Upper lobe of right lung (tissue), 1 donor: ENCODE measurements at places on chromosomes 7 and 10.

DNA sequence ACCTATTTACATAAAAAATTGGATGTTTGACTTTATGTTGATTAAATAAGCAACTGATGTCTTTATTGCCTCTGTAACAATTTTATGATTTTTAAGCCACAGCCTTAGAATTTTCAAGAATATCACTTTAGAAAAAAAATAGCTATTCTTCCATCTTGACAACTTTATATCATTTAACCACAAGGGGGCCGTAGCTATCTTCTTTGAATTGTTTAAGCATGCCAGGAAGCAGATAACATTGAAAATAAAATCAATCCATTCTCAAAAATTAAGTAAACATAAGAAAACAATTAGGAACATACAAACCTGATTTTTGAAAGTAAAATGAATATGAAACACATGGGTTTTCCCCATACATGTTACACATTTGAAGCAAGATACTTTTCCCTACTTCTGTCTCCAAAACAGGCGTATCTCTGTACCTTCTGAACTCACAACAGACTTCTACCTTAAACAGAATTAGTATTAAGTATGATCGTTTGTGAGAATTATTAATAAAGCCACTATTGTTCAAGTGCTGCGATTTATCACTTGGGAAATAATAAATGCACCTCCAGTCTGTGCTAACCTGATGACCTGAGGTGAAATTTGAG, 209.0 kb downstream of the CACNA2D1 start:
- no peak for DNase-seq

DNA sequence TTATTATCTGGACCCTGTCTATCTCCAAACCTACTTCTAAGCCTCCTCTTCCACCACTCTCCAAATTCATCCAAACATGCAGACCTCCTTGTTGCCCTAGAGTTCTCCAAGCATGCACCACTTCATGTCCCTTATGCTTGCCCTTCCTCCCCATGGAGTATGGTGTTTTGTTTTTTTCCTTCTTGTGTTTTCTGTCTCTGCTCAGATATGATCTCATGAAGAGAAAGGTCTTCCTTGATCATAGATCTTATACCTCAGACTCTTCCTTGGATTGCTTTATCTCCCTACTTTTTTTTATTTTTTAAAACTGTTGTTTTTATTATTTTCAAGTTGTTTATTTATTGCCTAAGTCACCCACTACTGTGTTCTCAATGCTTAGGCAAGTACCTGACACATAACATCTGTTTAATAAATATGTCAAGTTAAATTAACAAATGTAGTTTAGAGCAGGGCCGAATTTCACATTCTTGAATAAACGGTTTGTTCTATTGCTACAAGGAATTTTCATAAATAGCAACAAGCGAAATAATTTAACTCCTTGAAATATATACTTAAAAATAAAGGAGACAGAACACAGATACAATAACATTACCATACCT, 84.5 kb downstream of the HGF start:
- DNase-seq = no peak

DNA sequence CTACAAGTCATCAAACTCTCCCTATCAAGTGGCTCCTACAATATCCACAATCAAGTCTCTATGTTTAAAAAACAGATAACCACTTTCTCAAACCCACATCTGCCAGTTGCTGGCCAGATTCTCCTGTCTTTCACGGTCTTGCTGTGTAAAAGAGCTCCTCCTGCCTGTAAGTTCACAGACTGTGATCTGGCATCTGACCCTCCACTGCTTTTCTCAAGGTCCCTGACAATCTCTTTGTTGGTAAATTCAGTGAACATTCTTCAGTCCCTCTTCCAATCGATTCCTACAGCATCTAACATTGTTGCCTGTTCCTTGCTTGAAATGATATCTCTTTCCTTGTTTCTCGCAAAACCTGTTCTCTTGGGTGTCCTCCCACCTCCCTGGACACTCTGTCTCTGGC, 18.5 kb upstream of the LMOD2 start:
- DNase-seq = no peak

- no peak for DNase-seq
Observed at GRCh38 chr10:11232222-11232961, 214.7 kb downstream of the CELF2 start.

DNA sequence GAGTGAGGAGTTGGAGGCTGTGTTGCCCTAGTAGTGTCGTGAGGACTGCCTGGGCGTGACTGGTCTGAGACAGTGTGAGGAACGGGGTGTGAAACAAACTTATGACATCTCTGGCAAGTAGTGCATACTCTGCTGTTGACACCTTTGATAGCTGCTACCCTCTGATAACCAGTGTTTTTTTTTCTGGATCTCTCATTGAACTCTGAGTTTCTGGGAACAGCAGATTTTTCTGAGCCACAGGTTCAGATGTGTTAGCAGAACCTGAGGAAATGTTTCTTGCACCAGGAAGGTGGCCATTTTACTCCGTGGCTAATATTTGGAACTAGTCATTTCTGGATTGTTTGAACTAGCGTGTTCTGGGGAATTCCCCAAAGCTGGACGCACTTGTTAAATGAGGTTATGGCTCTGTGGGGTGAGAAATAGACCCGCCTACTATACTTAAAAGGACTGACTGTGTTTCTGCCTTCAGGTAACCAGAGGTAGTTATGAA, 52.9 kb downstream of the AUTS2 start:
- no peak for DNase-seq

DNA sequence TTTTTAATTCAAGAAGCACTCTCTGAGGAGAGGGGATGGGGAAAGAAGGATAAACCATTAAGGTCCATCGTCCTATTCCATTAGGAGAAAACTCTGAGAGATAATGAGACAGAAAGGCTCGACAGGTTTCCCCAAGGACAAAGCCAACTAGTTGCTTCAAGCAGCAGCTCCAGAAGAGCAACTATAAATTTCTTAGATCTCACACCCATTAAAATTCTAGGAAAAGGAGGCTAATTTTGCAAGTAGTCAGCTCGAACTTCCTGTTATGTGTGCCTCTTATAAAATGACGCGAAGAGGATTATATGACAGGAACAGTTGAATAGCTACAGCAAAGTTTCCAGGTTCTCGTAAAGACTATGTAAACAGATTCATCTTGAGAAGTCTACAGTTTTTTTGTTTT, 52.0 kb upstream of the ST8SIA6 start:
- no peak for DNase-seq

GRCh38 chr10:124340033-124340760, 78.5 kb downstream of the OAT start:
- DNase-seq = no peak

DNA sequence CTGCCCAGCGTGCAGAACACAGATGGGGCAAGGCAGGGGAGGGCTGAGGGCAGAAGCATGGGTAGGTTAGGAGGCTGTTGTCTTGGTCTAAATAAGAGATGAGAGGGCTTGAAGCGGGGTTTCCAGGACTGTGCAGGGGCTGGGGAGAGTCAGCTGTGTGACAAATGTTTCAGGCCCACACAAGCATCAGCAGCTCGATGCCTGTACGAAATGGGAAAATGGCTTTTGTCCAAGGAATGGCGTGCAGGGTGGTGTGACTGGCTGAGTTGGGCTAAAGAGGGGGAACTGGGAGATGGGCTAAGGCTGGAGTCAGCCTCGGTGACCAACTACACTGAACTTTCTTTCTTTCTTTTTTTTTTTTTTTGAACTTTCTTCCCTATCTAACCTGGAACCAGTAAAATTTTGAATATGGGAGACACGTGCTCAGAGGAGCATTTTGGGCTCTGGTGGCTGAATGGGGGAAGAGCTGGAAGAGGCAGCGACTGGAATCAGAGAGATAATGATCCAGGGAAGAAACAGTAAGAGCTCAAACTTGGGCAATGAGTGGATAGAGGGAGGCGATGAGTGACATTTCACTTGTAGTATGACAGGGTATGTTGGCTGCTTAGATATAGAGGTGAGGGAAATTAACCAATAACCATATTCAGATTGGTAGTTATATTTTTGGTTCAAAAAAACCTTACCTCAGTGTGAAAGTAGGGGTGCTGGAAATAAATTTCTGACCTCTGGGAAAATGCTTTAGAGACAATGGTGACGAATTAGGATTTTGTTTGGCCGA, 10.2 kb upstream of the EPHA1 start:
- no peak for DNase-seq

GRCh38 chr10:114167985-114168384, 6.0 kb downstream of the CCDC186 start:
- DNase-seq = no peak

DNA sequence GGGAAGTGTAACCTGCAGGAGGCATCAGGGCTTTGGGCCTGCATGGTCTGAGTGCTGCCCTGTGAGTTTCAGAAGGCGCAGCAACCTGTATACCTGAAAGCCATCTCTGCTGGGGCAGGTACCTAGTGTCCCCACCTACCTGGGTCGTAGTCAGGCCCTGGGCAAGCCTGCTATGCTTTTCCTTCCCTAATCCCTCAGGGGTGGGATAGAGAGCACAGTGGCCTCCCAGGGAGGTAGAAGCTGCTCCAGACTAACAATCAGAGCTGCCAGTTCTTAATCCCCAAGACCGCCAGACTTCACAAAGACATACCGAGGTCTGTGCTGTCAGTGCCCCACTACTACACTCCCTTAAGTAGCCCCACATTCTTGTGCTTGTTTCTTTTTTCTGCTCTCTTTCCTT, 52.0 kb downstream of the PTEN start:
- no peak for DNase-seq

DNA sequence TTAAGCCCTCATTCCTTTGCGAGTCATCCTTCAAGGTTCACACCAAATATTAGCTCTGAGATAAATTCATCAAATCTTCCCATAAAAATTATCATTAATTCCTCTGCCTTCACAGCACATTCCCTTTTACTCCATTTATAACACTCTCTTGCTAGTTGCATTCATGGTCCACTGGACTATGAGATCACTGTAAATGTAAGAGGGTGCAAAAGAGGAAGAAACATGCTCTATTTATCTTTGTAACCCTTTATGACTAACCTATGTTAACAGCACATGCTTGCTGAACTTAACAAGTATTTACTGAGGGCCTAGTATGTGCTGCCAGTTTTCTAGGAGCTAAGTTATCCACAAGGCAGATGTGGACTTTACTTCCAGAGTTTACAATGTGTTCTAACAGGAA, 86.7 kb upstream of the TMEM168 start:
- DNase-seq = no peak

- no peak for DNase-seq
Observed at GRCh38 chr10:30386801-30387588, 37.9 kb upstream of the MTPAP start.

DNA sequence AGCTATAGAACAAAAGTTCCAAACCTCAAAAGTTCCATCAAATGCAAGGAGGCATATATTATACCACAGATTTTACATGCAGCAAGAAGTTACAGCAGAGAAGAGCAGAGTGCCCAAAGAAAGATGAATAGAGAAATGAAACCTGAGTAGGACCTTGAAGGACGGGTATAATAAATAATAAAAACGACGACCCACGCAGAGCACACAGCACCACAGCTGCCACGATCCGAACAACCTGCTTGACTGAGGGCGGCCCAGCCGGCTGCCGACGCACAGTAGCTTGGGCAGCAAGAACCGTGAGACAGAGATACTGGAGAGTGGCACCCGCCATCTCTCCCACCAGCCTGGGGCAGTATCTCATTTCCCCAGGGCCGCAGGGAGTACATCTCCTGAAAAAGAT, 79.0 kb downstream of the HIPK2 start:
- no peak for DNase-seq

DNA sequence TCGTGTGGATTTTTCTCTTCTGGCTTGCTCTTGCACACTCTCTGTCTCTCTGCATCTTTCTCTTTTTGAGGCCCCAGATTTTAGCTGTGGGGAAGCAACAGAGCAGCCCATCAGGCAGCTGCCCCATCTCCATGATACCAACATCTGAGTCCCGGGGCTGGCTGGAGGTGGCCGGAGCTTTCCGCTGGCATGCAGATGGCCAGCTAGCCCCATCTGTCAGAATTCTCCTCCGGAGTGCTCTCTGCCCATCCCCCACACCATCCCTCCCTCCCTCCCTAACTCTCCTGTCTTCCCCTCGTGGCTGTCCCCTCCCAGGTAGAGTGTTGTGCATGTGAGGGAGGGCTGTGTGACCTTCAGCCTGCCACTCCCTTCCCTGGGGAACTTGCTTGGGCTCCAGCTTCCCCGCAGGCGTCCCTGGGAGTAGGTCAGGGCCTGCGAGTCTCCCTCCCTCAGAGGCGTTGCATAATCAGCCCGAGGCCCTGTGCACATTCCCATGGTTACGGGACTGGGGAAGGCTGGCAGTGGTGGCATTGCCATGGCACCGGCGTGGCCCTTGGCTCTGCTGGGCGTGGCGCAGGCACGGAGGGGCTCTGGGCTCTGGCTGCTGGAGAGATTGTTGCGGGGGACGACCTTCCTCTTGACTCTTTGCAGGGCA, 24.7 kb downstream of the GHRHR start:
- peak; percentile 87 for DNase-seq

DNA sequence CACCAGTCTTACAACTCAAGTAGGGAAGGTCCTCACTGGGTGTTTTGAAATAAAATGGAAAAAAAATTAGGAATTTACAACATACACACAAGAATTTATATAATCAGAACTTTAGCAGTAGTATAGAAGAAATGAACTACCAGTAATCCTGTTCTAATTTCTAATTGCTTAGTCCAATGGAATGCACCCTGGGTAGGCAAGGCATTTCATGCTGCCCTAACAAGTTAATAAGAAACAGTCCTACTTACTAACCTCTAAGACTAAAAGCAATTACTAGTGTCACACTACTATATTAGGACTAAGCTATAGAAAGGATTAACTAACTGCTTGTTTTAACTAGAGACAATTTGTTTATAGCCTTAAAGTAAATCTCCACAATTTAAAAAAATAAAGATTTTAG, 158.1 kb downstream of the BTAF1 start:
- DNase-seq = no peak

GRCh38 chr10:96720422-96721206, at the start of gene PIK3AP1:
Gene PIK3AP1, minus strand, starts transcription at chr10:96720514. Its CDS starts 120 bp downstream, at chr10:96720394.
- DNase-seq = peak; percentile 88

- DNase-seq = peak; percentile 58
Observed at GRCh38 chr7:157003756-157004520, 6.5 kb downstream of the MNX1 start.

GRCh38 chr10:14703631-14704001, 71.1 kb downstream of the FAM107B start:
- no peak for DNase-seq

DNA sequence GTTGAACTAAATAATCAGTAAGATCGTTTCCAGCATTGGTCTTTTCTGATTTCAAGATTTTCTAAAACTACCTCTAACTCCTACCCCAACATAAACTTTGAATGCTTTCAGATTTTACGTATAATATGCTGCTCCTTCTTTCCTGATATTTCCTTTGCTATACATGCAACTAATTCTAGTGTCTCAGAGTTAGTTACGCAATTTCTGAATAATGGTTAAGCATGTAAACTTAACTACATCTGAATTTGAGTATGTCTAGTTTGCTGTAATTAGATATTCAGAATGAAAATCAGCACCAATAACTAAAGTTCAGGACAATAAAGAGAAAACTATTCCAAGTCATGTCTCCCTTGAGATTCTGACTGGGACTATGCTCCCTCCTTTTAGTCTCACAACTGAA, 71.0 kb downstream of the SEMA3C start:
- DNase-seq = no peak

DNA sequence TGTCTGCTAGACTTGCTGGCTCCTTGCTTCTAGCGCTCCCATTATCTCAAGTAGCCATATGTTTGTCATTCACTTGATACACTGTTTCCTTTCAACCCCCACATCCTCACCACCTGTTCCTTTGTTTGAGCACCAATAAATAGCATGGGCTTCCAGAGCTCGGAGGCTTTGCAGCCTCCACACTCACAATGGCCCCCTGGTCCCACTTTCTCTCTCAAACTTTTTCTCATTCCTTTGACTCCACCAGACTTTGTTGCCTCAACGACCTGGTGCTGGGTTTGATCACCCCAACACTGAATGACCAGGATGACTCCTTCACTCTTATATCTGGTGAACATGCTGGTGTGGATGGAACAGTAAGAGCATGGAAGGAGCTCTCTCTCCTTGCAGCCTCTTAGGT, 114.5 kb upstream of the TRIM24 start:
- no peak for DNase-seq

- DNase-seq = no peak
Observed at GRCh38 chr7:127918130-127918529, 113.1 kb downstream of the LRRC4 start.
